HS-5 (cell line): ENCODE measurements at places on chromosomes 13 and 19.

GRCh38 chr13:73521985-73522524, 463.2 kb downstream of the KLF5 start:
- DNase-seq: no peak

DNA sequence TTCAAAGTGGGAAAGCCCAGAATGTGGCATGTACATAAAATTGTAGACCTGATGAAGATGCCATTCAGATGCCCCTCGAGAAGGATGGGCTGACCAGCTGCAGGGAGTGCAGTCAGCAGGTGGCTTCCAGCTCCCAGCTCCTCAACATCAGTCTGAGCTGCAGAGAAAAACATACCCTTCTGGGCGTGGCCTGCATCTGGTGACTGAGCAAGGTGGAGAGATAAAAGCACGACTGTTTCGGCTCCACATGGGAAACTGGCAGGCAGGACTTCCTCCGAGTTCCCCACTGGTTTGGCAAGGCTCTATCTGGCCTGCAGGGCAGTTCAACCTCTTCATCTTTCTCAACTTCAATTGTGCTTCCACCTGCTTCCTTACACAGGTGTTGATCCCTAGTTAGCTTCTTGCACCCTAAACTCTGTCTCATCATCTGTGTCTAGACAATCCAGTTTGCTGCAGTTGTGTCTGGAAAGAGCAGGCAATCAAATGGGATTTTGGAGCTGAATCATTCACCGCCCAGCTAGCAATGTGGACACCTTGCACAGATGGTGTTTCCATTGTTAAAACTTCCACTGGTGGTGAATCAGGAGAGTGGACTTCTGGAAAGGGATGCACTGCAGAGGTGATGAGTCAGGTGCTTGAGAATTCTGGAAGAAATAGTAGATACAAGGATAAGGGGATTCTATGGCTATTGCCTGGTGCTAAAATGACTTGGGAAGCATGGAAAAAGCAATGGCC, 56.8 kb downstream of the POLR1D start:
- no peak for DNase-seq

DNA sequence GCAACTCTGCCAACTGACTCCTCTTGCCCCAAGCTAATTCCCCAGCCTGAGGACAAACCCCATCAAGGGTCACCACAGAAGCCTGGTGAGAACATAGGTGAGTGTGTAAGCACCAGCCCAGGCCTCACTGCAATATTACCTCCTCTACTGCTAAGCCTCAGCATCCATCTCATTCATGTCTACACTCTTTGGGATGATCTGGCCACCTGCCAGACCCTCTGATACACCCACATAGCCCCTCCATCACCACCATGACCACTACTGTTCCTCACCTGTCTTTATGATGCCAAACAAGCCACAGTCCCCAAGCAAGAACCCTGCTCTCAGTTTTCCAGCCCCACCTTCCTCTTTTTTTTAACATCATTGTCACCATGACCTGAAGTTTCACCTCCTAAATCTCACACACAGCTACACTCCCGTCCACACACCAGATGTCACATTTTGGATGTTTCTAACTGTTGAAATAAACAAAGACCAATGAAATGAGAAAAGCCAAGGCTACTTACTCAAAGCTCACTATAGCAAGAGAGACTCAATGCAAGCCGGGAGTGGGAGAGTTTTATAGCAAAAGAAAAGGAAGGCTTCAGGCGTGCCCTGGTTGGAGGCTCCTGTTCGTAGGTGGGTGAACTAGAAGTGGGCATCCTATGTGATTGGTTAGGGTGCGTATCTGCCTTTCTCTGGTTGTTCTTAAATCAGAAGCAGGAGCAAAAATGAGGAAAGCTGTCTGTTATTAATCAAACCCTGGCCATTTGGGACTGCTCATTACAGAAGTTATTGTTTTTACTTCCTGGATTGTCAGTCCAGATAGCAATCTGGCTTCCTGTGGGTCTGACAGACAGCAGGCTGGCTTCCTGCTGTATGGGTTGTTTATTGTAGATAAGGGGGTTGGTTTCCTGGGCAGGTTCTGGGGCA, 2.0 kb downstream of the ZNF792 start:
- DNase-seq: no peak

- DNase-seq: no peak
Measured at GRCh38 chr19:16645140-16645539, 14.8 kb downstream of the SMIM7 start.

GRCh38 chr13:83879431-83880171, 2.7 kb downstream of the SLITRK1 start:
- no peak for DNase-seq

GRCh38 chr19:46466536-46467196, 4.7 kb downstream of the PNMA8A start:
- peak; percentile 80 for DNase-seq

GRCh38 chr19:2646866-2647535, 55.5 kb downstream of the GNG7 start:
- no peak for DNase-seq

DNA sequence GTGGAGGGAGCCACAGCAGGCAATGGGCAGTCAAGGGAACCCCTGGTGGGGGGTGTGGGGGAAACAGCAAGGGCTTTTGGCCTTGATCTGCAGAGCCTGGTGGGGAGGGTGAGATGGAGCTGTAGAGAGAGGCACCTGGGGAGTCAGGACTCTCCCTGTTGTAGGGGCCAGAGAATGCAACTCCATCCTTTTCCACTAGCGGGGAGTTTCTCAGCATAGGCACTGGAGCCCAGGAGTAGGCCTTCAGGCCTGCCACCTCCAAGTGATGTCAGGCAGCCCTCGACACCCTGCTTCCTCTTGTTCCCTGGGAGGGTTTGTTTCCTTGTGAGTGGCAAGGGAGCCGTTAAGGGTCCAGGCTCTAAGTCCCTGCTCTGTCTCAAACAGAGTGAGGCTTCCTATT, 25.0 kb downstream of the MEGF8 start:
- no peak for DNase-seq

DNA sequence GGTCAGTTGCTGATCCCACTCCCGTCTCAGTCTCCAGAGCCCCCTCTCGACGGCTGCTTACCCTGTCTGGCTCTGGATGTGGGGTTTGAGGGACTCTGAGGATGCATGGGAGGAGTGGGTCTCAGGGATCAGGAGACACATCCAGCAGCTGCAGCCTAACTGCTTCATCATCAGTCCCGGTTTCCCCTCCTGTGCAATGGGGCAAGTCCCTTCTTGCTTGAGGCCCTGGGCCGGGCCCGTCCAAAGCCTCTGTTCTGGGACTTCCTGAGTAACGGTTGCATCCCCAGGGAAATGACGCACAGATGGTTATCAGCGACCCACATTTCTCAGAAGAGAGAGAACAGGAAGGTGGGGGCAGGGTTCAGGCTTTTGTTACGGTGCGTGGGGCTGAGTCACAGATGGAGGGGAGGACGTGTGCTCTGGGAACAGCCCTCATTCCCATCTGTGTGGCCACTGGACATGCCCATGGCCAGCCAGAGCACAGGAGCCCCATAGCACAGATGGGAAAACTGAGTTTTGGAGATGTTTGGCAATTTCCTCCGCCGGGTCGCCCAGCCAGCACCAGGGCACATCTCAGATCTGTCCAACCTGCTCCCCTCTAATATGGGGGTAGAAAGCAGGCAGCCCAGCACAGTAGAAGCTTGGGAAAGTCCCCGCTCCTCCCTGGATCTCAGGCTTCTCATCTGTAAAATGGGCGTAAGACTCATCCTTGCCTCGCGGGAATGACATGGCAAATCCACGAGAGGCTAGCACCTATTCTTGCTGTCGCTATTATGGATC, 19.3 kb downstream of the GNA15 start:
- DNase-seq: peak; percentile 100

GRCh38 chr19:30665449-30665848, 293.3 kb downstream of the ZNF536 start:
- no peak for DNase-seq

DNA sequence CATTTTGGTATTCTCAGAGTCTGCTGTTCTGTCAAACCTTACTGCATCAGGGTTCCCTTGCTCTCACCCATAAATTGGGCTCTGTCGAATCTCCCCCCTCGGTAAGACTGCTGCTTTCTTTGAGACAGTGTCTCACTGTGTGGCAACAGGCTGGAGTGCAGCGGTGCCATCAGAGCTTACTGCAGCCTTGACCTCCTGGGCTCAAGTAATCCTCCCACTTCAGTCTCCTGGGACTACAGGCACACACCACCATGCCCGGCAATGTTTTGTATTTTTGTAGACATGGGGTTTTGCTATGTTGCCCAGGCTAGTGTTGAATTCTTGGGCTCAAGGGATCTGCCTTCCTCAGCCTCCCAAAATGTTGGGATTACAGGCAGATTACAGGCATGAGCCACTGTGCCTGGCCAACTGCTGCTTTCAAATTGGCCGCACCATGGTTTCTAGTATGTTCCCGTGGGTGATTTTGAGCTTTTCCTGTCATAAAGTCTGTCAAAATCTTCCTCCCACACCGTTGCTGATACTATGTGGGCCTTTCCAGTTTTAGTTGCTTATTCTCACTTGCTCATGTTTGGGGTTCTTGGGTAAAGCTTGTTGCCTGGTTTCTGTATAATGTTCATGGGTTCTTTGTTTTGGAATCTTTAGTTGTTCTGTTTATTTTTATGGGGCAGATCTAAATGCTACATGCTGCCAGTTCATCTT, 10.6 kb downstream of the RFC3 start:
- DNase-seq: no peak

- no peak for DNase-seq
Measured at GRCh38 chr13:43307221-43307920, 284.0 kb downstream of the DNAJC15 start.

DNA sequence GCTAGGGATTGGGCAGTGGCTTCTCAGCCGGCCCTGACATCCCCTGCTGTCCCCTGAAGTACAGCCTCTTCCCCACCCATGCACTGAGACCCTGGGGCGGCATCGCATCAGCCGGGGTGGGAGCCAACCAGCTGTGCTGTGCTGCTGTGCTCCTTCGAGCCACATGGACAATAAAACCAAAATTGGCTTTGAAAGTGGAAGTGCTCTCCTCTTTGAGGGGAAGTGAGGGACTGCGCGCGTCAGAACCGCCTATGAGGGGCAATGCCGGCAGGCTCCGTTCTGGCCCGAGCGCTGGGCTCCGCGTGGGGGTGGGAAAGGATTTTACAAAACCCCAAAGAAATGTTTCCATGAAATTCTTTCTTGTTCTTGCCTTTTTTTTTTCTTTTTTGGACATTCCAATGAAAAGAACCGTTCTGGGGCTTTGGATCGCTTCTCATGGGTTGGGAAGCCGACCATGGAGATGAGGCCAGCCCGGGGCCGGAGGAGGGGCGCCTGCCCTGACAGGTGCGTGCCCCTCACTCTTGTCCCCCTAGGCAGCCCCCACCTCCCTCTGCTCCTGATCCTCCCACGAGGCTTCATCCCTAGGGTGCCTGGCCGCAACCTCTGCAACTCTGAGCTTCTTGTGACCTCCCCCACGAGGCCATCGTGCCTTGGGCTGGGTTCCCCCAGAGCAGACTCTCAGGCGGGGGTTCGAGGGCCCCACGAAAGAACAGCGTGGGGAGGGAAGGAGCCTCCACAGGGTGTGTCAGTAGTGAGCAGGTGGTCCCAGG, 22.6 kb downstream of the KLHL26 start:
- DNase-seq: no peak

- no peak for DNase-seq
Measured at GRCh38 chr19:40688987-40689338, 1.5 kb downstream of the NUMBL start.

DNA sequence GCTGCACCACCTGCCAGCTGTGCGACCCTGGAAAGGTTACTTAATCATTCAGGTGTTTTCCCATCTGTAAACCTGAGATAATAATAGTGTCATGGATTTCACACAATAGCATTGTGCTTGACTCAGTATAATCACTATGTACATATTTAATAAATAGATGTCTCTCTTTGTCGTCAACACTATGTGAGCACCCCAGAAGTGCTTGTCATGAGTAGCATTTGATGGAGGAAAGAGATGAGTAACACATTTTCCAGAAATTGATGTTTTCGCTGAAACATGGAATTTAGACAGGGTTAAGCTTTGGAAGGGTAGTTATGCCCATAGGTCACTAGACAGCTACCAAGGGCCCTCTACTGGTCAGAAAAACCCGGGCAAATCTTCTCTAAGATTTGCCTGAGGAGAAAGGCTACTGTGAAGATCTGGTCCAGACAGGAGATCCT, 9.5 kb upstream of the MBNL2 start:
- DNase-seq: no peak

GRCh38 chr13:94854688-94855087, 142.3 kb upstream of the SOX21 start:
- DNase-seq: no peak

- DNase-seq: no peak
Measured at GRCh38 chr13:98755116-98755515, 2.6 kb upstream of the SLC15A1 start.

DNA sequence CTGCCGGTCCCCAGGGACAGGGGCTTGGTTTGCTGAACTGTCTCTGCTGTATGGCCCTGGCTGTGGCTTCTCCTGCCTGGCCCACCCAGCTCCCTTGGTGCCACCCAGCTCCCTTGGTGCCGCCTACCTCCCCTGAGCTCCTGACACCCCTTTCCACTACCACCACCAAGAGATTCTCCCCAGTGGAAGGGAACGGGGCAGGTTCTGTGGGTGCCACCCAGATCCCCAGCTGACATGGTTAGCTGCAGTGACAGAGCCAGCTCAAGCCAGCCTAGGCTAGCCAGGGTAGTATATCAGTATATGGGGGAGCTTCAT, 28.5 kb upstream of the POP4 start:
- DNase-seq: no peak

- DNase-seq: no peak
Measured at GRCh38 chr13:113862931-113863523, 849 bp downstream of the GAS6 start.

- no peak for DNase-seq
Measured at GRCh38 chr13:105063676-105064075, 1471.8 kb downstream of the EFNB2 start.

DNA sequence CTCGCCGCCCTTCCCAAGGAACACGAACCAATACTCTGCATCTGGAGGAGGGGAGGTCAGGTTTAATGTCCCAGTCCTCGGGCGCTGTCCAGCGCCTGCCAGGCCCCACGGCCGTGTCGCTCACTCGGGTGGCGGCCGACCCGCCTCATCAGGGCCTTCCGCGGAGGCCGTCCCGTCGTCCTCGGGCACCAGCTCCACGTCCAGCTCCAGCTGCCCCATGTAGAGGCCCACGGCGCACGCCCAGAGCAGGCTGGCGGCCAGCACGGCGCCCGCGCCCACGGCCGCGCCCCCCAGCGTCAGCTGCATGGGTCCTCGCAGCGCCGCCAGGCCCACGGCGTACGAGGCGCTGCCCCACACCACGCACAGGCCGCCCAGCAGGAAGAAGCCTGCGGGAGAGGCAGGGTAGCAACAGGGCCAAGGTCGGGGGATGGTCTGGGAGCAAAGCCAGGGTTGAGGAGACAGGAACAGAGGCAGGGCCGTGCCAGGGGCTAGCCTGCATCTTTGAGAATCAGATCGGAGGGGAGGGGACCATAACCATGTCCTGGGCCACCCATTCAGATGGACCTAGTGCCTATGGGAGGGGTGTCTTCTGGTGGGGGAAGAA, 2.5 kb downstream of the TMEM160 start:
- DNase-seq: no peak

- no peak for DNase-seq
Measured at GRCh38 chr13:30037766-30038165, 187.3 kb upstream of the UBL3 start.

GRCh38 chr13:29594710-29595379, 643 bp downstream of the SLC7A1 start:
- DNase-seq: no peak

- no peak for DNase-seq
Measured at GRCh38 chr13:32989942-32990341, 26.3 kb upstream of the KL start.
